ENCODE measurements at places on chromosomes 11 and 22.

GRCh38 chr11:110730773-110731172 is 18.5 kb upstream of the ARHGAP20 start:
- no peak for DNase-seq

- no peak for DNase-seq
These were observed 1411.9 kb upstream of the RAG2 start for GRCh38 chr11:38009932-38010331.

- DNase-seq = peak; percentile 42
These were observed 62.7 kb upstream of the FTH1 start for GRCh38 chr11:62030071-62030684.

- no peak for DNase-seq
These were observed 288.3 kb upstream of the ANO3 start for GRCh38 chr11:26043665-26044064.

- DNase-seq = no peak
These were observed 14.5 kb downstream of the JAML start for GRCh38 chr11:118210323-118210722.

DNA sequence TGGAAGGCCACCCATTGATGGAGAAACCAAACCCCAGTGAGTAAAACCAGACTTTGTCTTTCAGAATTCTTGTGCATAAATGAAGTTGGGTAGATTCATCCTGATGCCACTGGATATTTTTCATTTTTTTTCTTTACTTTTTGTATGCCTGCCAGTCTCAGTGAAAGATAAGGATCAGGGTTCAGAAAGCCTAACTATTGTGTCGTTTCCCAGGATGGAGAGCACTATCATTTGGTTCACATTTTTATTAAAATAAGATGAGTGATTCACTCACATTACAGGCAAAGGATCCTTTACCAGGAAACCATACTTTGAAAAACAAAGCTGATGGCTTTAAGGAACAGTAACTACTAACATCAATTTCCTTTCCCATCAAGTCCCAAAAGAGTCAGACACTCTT is 52.0 kb downstream of the ARFGAP2 start:
- no peak for DNase-seq

DNA sequence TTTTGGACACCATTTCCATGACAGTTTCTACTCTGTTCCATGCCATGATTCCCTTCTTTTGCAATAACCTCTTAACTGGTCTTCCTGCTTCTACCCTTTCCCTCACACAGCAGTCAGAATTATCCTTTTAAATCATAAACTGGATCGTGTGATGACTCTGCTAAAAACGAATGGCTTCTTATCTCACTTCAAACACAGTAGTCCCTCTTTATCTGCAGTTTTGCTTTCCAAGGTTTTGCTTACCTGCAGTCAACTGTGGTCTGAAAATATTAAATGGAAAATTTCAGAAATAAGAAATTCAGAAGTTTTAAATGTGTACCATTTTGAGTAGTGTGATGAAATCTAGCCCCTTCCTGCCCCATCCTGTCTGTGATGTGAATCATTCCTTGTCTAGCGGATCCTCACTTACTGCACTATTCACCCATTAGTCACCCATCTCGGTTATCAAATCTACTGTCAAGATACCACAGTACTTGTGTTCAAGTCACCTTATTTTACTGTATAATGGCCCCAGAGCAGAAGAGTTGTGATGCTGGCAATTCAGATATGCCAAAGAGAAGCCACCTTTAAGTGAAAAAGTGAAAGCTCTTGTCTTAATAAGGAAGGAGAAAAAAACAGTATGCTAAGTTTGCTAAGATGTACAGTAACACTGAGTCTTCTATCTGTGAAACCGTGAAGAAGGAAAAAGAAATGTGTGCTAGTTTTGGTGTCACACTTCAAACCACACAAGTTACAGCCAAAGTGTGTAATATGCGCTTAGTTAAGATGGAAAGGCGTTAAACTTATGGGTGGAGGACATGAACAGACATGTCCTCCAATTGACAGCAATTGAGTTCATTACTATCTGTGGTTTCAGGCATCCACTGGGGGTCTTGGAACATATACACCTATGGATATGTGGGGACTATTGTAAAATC is 283.0 kb downstream of the DDX10 start:
- peak; percentile 62 for DNase-seq

- peak; percentile 52 for DNase-seq
These were observed 21.4 kb upstream of the PANX2 start for GRCh38 chr22:50148991-50149721.

DNA sequence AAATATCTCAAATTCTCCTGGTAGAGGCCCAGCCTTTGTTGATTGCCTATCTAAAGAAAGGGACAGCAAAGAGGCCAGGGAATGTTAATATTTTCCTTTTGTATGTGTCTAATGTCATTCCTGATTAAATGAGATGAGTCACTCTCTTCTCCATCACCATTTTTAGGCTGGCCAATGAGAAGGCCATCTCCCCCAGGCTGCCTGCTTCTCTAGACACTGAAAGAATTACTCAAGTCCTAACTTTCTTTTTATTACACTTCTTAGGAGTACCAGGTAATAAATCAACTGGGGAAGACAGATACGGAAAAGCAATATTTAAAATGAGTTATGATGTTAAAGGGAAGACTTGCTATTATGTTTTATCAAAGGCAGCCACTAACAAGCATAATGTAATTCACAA is 259.2 kb upstream of the SORL1-AS1 start:
- DNase-seq = no peak

DNA sequence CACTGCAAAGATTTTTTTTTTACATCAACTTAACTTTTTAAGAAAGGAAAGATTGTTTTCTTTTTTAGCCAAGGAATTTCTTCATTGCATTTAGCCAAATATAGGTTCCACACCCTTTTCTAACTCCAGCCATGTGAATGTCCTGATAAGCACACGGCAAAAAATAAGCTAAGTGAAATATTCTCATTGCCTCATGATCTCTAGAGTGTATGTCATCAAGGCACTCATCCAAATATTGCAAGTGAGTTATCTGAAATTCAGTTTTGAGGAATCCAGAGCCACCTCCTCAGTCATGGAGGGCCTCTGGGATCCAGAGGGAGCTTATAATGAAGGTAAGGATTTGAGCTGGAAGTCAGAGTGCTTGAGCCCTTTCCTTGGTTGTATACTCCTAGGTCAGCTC is 80.0 kb downstream of the BLID start:
- DNase-seq = peak; percentile 85

DNA sequence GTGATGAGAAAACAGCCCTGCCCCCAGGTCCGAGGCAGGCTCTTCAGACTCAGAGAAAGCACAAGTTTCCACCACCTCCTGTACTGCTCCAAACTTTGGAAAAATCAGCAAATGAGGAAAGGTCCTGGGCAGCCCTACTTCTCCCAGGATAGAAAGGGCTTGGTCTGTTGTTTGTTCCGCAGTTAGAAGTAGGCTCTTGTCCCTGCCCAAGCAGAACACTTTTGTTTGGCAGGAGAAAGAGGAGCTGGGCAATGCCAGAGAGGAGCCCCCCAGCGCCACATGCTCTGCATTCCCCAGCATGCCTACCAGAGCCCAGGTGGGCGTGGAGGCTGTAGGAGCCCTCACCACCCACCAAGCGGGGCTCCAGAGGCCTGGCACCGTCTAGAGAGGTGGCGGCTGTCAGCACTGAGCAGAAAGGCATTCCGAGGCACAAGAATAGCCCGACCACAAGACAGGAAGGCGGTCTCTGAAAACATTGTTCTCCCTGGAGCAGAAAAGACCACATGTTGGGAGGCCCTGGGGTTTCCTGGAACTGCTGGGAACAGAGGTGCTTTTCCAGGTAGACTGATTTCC is 90.3 kb upstream of the CD82 start:
- DNase-seq = no peak

GRCh38 chr11:41861838-41862237 is 402.4 kb upstream of the LRRC4C start:
- DNase-seq = no peak

- no peak for DNase-seq
These were observed 4.1 kb upstream of the PTDSS2 start for GRCh38 chr11:445765-446588.

DNA sequence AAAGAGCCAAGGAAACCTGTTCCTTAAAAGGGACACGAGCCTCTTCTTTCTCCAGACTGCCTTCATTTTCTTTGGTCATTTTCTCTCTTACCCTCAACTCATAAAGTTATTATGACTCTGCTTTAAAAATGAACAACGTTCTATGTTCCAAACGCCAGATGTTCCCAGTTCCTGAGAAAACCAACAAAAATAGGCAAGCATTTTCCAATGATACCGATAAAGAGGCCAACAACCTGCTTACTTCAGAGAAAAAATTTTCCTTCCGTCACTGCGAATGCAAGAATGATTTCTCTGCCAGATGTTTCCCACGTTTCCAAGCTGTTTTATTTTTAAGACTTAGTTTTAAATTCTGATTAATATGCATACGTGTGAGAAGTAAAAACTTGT is 315 bp upstream of the TRPC6 start:
- DNase-seq = no peak

DNA sequence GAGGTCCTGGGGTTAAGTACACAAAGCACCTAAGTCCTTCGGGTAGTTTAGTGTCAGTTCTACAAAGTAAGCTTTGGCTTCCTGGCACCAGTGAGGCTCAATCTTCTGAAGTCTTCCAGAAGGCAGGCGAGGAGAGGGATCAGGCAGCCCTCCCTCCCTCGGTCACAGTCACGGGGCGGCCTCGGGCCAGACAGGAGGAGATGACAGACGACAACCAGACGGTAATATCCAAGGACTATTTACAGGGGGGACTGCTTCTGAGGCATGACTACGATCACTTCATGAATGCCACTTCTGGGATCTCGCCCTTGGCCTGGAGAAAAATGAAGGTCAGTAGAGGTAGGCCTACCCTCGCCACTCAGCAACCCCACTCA is 383 bp upstream of the TMEM223 start:
- no peak for DNase-seq

GRCh38 chr11:125422681-125423080 is 73.4 kb downstream of the FEZ1 start:
- no peak for DNase-seq

DNA sequence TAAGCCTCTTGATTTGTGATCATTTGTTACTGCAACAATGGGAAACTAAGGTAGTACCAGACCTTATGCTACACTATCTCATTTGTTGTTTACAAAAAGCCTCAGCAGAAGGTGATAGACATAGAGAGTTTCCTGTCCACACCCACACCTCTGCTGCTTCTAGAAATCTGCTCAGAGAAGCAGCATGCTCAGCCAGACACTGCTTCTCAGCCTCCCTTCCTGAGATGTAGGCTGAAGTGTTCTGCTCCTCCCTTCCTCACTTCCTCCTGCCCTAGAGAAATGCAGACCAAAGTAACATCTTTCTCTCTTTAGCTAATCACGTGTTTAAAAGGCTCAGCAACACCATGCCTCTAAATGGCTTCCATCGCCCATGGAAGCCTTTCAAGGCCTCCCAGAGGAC is 88.4 kb downstream of the SLC1A2 start:
- DNase-seq = no peak

DNA sequence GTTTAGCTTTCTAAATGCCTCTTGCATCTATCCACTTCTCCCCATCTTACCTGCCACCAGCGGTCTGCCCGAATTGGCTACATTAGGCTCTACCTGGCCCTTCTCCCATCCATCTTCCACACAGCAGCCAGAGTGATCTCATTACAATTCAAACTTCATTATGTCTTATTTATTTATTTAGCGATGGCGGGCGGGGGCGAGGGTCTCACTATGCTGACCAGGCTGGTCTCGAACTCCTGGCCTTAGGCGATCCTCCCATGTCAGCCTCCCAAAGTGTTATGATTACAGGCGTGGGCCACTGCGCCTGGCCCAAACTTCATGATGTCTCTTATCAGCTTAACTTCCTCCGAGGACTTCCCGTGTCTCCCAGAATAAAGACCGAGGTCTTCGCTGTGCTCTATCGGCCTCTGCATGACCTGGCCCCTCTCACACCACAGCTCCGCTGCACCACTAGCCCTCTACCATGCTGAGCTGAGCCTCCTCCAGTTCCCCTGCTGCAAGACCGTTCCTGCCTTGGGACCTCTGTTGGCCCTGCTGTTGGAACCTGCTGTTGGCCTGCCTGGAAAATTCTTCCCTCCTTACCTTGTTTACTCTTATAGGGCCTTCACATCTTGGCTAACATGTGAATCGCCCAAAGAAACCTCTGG is 870 bp upstream of the CTTN start:
- DNase-seq = peak; percentile 42

- DNase-seq = no peak
These were observed 27.6 kb downstream of the SCN4B start for GRCh38 chr11:118124929-118125535.

DNA sequence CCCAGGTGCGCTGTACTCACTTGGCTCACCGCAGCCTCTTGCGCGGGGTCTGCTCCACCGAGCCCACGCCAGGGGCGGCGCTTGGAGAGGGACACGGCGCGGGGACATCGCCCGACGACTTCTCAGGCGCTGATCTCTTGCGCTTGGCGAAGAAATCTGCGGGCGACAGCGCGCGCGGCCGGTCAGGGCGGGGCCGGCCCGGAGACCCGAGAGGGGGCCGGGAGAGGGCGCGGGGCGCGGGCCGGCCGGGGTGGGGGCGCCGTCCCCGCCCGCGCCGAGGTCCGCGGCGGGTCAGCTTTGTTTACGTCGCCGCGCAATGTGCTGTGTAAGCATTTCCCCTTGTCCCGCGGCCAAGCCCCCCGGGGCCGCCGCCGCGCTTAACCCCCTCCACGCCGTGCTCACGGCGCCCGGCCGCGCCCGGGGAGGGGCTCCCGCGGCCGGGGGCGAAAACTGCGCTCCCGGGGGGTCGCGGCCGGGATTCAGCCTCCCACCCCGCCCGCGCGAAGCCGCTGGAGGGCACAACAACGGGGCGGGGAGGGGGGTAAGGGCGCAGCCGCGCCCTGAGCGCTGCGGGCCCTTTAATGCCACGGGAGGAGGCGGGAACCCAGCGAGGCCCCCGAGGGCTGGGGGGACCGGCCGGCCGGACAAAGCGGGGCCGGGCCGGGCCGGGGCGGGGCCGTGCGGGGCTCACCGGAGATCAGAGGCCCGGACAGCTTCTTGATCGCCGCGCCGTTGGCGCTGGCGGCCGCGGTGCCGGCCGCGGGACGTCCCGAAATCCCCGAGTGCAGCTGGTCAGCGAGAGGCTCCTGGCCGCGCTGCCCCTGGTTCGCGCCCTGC is 1.4 kb downstream of the CDKN1C start:
- peak; percentile 33 for DNase-seq

DNA sequence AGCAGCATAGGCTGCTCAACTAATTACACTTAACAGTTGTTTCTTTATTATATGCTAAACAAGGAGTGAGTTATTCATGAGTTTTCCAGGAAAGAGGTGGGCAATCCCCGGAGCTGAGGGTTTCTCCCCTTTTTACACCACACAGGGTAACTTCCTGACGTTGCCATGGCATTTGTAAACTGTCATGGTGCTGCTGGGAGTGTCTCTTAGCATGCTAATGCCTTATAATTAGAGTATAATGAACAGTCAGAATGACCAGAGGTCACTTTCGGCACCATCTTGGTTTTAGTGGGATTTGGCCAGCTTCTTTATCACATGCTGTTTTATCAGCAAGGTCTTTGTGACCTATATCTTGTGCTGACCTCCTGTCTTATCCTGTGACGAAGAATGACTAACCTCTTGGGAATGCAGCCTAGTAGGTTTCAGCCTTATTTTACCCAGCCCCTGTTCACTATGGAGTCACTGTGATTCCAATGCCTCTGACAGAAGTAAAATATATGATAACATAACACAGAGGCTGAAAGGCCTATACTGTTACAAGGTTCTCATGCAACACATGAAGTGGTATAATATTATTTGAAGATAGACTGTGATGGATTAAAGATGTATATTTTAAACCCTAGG is 41.3 kb upstream of the RDX start:
- peak; percentile 40 for DNase-seq

GRCh38 chr11:75786101-75786736 is 17.6 kb downstream of the DGAT2 start:
- DNase-seq = no peak

GRCh38 chr22:45731041-45731797 is 59.6 kb downstream of the ATXN10 start:
- DNase-seq = peak; percentile 34

- DNase-seq = no peak
These were observed 21.4 kb downstream of the TUB start for GRCh38 chr11:8102296-8102915.

Data from fibroblast of pulmonary artery (primary cell).